ENCODE measurements at places on chromosomes 1 and 21. TPM values are rescaled to one million over a fixed set of nuclear protein-coding genes. Genes with fewer than 3 reads are reported as not detected.

The RGS16 gene
- total RNA-seq, result 35.3 TPM

The RRAGC gene
- 23.3 TPM for total RNA-seq

The MTARC2 gene
- total RNA-seq, result not detected

- H3K4me1 ChIP-seq, result peaks cover 5% of the 10 kb centered on the region
- peaks cover 5% of the 10 kb centered on the region for H3K27me3 ChIP-seq
- no peak overlapping the region for H3K4me3 ChIP-seq
- peaks cover 1% of the 10 kb centered on the region for H3K36me3 ChIP-seq
Measured at GRCh38 chr1:231517076-231517475, 11.4 kb upstream of the TSNAX start.

DNA sequence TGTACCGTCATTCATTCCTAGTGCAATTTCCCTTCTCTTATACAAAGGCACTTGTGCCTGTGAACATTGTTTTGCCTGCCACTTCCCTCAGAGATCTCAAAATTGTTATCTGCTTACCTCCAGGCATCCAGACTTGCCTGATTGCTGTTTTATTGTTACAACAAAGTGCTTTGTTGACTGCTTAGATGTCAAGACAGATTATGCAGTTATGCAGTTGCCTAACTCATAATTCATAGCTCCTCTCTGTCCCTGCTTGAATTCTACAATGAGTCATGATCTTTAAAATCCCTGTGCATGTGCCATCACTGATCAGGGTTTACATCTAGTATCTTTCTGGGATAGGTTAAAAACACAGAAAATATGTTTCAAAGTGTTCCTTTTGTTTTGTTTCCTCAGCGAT lies 24.5 kb downstream of the CXADR start:
- no peaks in the 10 kb centered on the region for H3K4me1 ChIP-seq
- H3K4me3 ChIP-seq, result no peak overlapping the region
- H3K36me3 ChIP-seq, result no peaks in the 10 kb centered on the region
- H3K27me3 ChIP-seq, result peaks cover 7% of the 10 kb centered on the region

GRCh38 chr1:19044471-19044870 lies 88.0 kb upstream of the IFFO2 start:
- no peaks in the 10 kb centered on the region for H3K4me1 ChIP-seq
- H3K27me3 ChIP-seq, result no peaks in the 10 kb centered on the region
- H3K36me3 ChIP-seq, result no peaks in the 10 kb centered on the region

DNA sequence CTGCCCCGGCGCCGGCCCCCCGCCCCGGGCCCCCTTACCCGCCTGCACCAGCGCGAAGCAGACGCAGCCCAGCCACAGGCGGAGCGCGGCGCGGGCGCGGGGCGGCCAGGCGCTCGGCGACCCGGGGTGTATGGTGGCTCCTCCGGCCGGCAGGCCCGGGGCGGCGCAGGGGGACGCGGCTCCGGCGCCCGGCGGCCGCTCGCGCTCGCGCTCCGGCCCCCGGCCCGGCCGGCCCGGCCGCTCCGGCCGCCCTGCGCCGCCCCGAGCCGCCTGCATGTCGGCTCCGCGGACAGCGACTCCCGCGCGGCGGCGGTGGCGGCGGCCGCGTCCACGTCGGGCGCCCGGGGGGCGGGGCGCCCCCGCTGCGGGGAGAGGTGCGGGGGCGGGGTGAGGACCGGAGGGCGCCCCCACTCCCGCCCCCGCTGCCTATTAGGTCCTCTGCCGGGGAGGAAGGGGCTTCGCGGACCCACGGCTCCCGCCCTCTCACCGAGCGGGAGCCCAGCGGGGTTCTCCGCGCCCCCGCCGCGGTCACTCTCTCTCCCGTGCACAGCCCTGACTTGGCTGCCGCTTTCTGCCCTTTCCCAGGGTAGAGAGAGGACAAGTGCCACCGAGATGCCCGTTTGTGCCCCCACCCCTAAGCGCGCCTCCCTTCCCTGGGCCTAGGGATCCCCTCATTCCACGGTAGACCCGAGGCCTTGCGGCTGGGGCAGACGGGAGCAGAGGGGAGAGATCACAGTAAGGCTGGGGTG lies at the start of gene FNDC5:
Gene FNDC5 (minus strand): TSS at position 298 of the 749 bp plus-strand sequence.
- peaks cover 39% of the 10 kb centered on the region for H3K27me3 ChIP-seq
- H3K36me3 ChIP-seq, result no peaks in the 10 kb centered on the region
- no peak for DNase-seq
- H3K27ac ChIP-seq, result no peak within 1 kb of the TSS
- peaks cover 6% of the 10 kb centered on the region for H3K4me1 ChIP-seq
- peak within 1 kb of the TSS; percentile 35 for H3K4me3 ChIP-seq

GRCh38 chr1:229148743-229149142 lies 122.2 kb upstream of the RAB4A start:
- peaks cover under 1% of the 10 kb centered on the region for H3K4me1 ChIP-seq
- no peaks in the 10 kb centered on the region for H3K27me3 ChIP-seq
- DNase-seq, result no peak
- no peak overlapping the region for H3K27ac ChIP-seq

- peaks cover 51% of the 10 kb centered on the region for H3K36me3 ChIP-seq
- no peak for DNase-seq
- no peaks in the 10 kb centered on the region for H3K4me1 ChIP-seq
- H3K27me3 ChIP-seq, result no peaks in the 10 kb centered on the region
Measured at GRCh38 chr1:53249706-53250105, 11.4 kb upstream of the MAGOH start.

GRCh38 chr1:94335950-94336349 lies 82.2 kb upstream of the ABCD3 start:
- DNase-seq, result peak; percentile 67
- no peak overlapping the region for H3K27ac ChIP-seq
- no peaks in the 10 kb centered on the region for H3K4me1 ChIP-seq
- H3K36me3 ChIP-seq, result no peaks in the 10 kb centered on the region
- no peak overlapping the region for H3K4me3 ChIP-seq

DNA sequence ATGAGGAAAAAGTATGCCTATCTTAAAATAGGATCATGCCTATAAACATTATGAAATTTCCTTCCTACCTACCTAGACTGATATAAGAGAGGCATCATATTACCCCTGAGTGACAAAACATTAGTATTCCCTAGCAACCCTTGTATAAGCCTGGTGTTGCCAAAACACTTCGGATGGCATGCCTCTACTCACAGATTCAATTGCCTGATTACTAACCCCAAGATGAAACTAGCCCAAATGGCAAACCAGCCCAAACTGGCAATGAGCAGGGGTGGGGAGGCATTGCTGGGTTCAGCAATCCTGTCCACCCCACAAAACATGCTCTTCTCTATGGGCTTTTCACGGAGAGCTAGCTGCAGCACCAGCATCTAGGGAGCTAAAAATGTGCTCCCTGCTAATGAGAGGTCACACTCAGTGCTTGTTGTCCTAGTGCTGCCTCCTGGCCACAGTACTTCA lies 13.9 kb downstream of the PALMD start:
- DNase-seq, result no peak
- no peak overlapping the region for H3K4me3 ChIP-seq
- no peak overlapping the region for H3K27ac ChIP-seq
- peaks cover 2% of the 10 kb centered on the region for H3K27me3 ChIP-seq
- no peaks in the 10 kb centered on the region for H3K4me1 ChIP-seq

GRCh38 chr1:18947570-18947969 lies 8.9 kb downstream of the IFFO2 start:
- no peak overlapping the region for H3K4me3 ChIP-seq
- no peak for DNase-seq
- H3K4me1 ChIP-seq, result peaks cover 84% of the 10 kb centered on the region
- H3K27ac ChIP-seq, result peak overlapping the region; percentile 15

DNA sequence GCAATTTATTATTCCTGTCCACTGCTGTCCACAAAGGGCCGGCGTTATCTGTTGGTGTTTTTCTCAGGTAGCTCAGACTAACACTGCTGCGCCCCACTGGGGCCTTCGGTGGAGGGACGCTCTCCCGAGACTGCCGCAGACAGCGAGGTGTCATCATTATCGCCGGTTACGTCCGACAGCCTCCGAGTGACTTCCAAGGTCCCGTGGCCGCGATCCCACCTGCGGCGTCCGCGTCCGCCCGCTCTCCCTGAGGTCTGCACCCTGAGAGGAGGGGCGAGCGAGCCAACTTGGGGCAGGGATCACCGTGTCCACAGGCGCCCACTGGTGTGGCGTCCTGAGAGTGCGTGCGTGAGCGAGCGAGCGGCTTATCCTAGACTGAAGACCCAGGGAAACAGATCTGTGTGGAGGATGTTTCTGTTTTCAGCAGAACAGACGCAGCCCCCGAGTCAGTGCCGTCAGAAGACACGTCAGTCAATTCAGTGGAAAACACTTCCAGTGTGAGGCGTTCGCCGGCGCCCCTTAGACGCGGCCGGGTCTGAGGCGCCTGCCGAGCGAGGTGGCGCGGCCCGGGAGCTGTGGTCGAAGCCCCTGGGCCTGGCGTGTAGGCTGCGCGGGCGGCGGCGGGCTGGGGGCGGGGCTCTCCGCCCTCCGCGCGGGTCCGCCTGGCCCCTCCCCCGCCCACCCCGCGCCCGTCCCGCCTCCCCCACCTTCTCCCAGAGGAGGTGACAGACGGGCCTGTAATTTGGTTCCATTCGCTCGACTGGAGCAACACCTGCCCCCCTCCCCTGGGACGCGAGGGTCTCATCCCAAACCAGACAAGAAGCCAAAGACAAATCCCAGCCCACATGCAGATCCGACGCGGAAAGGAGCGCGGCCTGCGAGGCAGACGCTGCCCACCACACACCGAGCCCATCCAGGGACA lies 12.6 kb downstream of the NHLH2 start:
- H3K27ac ChIP-seq, result no peak overlapping the region
- DNase-seq, result peak; percentile 21
- peak overlapping the region; percentile 62 for H3K4me3 ChIP-seq
- peaks cover 53% of the 10 kb centered on the region for H3K27me3 ChIP-seq

- no peak overlapping the region for H3K27ac ChIP-seq
- H3K4me1 ChIP-seq, result no peaks in the 10 kb centered on the region
- peaks cover 16% of the 10 kb centered on the region for H3K27me3 ChIP-seq
- H3K36me3 ChIP-seq, result no peaks in the 10 kb centered on the region
- DNase-seq, result no peak
Measured at GRCh38 chr1:165988275-165988674, 160.9 kb downstream of the UCK2 start.

DNA sequence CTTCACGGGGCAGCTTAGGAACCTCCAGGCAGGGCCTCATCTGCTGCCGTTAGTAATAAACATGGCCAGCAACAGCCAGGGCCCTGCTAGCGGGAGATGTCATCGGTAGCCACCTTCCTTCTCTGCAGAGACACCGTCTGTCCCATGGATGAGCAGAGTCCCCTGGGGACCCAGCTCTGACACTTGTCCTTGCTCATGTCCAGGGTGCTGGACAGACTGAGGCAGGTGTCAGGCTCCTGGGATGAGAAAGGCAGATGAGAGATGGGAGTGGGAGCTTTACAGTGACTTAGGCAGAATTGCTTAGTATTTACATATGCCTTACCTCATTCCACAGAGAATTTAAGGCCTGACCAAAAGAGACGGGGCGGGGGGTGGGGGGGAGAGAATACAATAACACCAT lies 25.0 kb downstream of the CAPN2 start:
- H3K4me3 ChIP-seq, result no peak overlapping the region
- H3K27me3 ChIP-seq, result no peaks in the 10 kb centered on the region
- DNase-seq, result no peak

DNA sequence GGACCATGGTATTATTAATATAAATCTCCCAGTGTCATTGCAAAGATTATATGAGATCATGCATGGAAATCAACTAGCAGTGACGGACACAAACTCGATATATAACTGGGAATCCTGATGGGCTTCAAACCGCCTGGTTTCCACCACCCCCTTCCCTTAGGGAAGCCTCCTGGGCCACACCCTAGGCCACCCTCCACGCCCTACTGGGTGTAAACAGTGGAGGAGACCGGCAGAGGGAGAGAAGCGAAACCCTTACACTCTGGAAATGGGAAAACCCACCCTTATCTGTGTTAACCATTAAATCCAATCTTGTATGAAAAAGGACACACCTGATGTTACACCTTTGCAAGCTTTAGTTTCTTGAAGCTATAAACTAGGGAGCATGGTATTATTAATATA lies 595 bp upstream of the ZNHIT6 start:
- no peak overlapping the region for H3K4me3 ChIP-seq
- H3K27me3 ChIP-seq, result no peaks in the 10 kb centered on the region
- no peak for DNase-seq
- peaks cover 17% of the 10 kb centered on the region for H3K36me3 ChIP-seq

GRCh38 chr1:247517795-247518612 lies 18.2 kb downstream of the OR2C3 start:
- H3K36me3 ChIP-seq, result peaks cover 6% of the 10 kb centered on the region
- H3K27ac ChIP-seq, result no peak overlapping the region
- H3K4me1 ChIP-seq, result no peaks in the 10 kb centered on the region
- peak; percentile 14 for DNase-seq
- H3K27me3 ChIP-seq, result peaks cover 20% of the 10 kb centered on the region
- H3K4me3 ChIP-seq, result peak overlapping the region; percentile 21

DNA sequence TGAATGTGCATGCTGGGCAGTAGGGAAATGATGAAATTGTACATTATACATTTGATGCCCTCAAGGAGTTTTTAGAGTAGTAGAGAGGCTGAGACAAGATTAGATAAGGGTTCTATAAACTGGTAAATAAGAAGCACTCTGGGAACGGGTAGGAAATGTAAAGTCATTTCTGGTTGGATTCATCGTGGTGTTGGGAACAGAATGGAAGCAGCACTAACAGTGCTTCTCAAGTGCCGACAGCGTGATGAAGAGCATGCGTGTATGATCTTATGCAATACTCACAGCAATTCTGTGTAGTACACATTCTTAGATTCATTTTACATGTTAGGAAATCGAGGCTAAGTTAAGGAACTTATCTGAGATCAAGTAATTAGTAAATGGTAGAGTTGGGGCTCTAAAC lies 45.9 kb downstream of the GPR88 start:
- peaks cover 8% of the 10 kb centered on the region for H3K4me1 ChIP-seq
- H3K27me3 ChIP-seq, result peaks cover 2% of the 10 kb centered on the region
- DNase-seq, result no peak

- H3K4me1 ChIP-seq, result peaks cover 13% of the 10 kb centered on the region
- DNase-seq, result no peak
- H3K27ac ChIP-seq, result no peak overlapping the region
- no peak overlapping the region for H3K4me3 ChIP-seq
- H3K27me3 ChIP-seq, result no peaks in the 10 kb centered on the region
- H3K36me3 ChIP-seq, result peaks cover 17% of the 10 kb centered on the region
Measured at GRCh38 chr1:51776408-51776807, 102.1 kb downstream of the NRDC start.

GRCh38 chr1:223225061-223225460 lies 82.0 kb upstream of the TLR5 start:
- DNase-seq, result no peak
- no peaks in the 10 kb centered on the region for H3K27me3 ChIP-seq
- H3K4me1 ChIP-seq, result peaks cover 17% of the 10 kb centered on the region
- no peak overlapping the region for H3K4me3 ChIP-seq
- H3K36me3 ChIP-seq, result peaks cover 7% of the 10 kb centered on the region
- no peak overlapping the region for H3K27ac ChIP-seq

GRCh38 chr1:5692664-5693063 lies 299.6 kb downstream of the NPHP4 start:
- H3K27ac ChIP-seq, result no peak overlapping the region
- H3K27me3 ChIP-seq, result peaks cover 4% of the 10 kb centered on the region
- H3K4me1 ChIP-seq, result no peaks in the 10 kb centered on the region
- DNase-seq, result no peak
- no peak overlapping the region for H3K4me3 ChIP-seq
